ENCODE measurements at places on chromosomes 1 and 21. TPM values are rescaled to one million over a fixed set of nuclear protein-coding genes. Genes with fewer than 3 reads are reported as not detected.

CFHR2 gene
- not detected for total RNA-seq

IL19 gene
- total RNA-seq, result not detected

FCRL4 gene
- not detected for total RNA-seq

NDUFV3 gene
- total RNA-seq, result 50.6 TPM

SAMD11 gene
- 25.2 TPM for total RNA-seq

AP4B1 gene
- 31.0 TPM for total RNA-seq

LRRC38 gene
- total RNA-seq, result not detected

SLAMF6 gene
- not detected for total RNA-seq

OR10J1 gene
- total RNA-seq, result not detected

DNM3 gene
- 0.55 TPM for total RNA-seq

C4BPA gene
- total RNA-seq, result not detected

Data from smooth muscle cell of the umbilical artery (primary cell).